Ureter (tissue), 1 donor: ENCODE measurements at places on chromosomes 2 and 18. TPM values are rescaled to one million over a fixed set of nuclear protein-coding genes. Genes with fewer than 3 reads are reported as not detected.

The SCN7A gene
- 5.0 TPM for total RNA-seq

DNA sequence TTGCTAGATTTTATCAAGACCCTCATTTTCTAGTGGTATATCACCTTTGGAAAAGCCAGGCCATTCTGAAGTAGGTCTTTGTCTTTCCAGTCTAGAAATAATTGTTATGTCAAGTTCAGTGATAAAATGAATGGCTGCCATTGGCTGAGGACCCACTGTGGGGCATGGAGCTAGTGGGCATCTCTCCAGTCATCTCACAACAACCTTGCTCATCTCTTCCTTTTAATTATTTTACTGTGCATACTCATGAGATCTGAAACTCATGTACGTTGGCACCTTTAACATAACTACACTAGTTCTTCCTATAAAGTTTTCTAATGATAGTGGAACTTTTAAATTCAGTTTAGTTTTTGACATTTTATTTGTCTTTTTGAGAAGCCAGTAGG lies 240.9 kb downstream of the SLC8A1 start:
- DNase-seq = no peak

The BIN1 gene
- total RNA-seq = 51.6 TPM

DNA sequence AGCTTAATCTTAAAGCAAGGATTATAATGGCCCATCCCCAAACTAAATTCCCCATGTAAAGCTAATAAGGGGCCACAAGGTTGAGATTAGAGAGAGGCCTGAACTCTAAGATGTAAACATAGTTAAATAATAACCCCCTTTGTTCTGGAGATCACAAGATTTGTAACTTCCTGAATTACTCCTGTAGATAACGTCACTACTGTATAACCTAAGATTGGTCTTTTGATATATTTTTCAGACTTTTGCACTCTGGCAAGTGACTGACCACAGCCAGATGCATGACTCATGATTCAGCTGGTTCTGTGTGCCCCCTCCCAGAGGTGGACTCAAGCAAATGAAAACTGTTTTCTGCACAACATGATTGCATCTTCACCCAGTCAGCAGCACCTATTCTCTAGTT lies 686.0 kb upstream of the DDX18 start:
- DNase-seq = no peak

The CEBPZ gene
- total RNA-seq = 52.0 TPM

The LRATD1 gene
- 27.5 TPM for total RNA-seq

DNA sequence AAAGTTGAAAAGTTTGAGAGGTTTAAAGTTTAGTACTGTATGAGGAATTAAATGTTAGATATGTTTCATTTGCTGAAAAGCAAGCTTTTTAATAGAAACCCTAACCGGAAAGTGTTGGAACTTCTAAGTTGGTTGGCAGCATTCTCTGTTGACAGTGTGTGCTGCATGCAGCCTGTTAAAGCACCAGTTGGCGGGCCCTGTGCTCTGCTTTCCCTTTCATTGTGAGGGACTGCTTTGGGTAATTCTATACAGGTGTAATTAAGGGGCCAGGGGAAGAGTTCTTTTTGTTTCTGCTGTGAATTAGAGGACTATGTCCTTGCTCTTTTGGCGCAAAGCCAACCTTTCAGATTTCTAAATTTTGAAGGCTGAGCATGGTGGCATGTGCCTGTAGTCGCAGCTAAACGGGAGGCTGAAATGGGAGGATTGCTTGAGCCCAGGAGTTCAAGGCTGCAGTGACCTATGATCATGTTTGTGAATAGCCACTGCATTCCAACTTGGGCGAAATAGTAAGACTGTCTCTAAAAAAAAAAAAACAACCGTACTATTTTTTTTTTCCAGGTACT lies 20.1 kb downstream of the PLEKHB2 start:
- no peak for DNase-seq

The DHRS9 gene
- 1.1 TPM for total RNA-seq

DNA sequence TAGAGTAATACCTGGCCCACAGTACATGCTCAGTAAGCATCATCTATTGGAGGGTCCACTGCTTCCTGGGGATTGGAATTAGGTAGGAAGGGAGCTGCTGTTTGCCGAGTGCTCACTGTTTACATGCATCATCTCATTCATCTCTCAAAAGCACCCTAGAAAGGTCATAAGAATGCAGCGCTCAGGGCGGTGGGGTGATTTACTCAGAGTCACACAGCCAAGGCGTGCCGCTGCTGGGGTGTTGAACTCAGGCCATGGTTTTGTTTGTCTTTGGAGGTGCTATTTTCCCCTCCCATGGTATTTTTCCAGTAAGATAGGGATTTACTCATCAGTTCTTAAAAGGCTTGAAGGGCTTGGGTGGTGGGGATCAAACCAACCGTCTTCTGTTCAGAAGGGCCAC lies 227.5 kb downstream of the LDLRAD4 start:
- DNase-seq = peak; percentile 17

DNA sequence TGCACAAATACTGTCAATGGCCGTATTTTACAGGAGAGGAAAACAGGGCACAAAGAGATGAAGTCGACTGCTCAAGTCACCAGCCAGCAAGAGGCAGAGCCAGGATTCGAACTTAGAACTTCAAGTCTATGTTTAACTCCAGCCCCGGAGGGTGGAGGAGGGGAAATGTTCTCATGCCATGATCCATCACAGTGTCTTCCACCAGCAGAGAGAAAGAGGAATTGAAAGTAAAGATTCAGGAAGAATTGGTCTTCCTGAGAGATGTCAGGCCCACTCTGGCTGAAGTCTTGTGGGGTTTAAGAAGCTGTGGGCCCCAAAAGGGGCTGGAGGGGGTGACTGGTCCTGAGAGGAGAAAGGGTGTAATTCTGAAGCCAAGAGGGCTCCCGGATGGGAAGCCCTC lies 260.0 kb downstream of the TNS1 start:
- peak; percentile 24 for DNase-seq

GRCh38 chr2:220318037-220318436 lies 690.6 kb downstream of the SLC4A3 start:
- no peak for DNase-seq

DNA sequence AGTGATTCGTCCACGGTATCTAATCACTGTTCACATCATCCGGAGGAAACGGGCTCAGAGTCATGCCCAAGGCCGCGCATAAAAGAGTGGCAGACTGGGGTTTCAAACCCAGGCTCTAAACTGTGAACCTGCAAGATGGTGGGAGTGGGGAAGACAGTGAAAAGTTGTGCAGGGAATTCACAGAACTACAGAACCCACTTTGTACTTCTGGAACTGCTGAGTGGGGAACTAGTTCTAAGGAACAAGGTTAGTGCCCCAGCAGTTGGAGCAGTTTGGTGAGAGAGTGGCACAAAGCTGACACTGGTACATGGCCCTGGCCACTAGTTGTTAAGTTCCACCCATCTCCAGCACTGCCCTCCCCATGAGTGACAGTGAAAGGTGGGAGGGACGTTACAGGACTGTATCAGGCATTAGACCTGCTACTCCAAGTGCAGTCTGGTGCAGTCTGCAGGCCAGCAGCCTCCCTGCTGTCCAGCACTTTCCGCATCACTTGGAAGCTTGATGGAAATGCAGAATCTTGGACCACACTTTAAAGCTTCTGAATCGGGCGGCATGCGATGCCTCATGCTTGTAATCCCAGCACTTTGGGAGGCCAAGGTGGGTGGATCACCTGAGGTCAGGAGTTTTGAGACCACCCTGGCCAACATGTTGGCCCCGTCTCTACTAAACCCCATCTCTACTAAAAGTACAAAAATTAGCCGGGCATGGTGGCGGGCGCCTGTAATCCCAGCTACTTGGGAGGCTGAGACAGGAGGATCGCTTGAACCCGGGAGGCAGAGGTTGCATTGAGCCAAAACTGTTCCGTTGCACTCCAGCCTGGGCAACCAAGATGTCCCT lies 47.3 kb downstream of the C2orf42 start:
- DNase-seq = peak; percentile 75

The RANBP2 gene
- 88.2 TPM for total RNA-seq

GRCh38 chr2:10058251-10059015 lies 15.1 kb downstream of the KLF11 start:
- no peak for DNase-seq

- DNase-seq = no peak
Measured at GRCh38 chr2:147451902-147452515, 392.8 kb upstream of the ACVR2A start.

The RAPGEF4 gene
- 18.6 TPM for total RNA-seq

DNA sequence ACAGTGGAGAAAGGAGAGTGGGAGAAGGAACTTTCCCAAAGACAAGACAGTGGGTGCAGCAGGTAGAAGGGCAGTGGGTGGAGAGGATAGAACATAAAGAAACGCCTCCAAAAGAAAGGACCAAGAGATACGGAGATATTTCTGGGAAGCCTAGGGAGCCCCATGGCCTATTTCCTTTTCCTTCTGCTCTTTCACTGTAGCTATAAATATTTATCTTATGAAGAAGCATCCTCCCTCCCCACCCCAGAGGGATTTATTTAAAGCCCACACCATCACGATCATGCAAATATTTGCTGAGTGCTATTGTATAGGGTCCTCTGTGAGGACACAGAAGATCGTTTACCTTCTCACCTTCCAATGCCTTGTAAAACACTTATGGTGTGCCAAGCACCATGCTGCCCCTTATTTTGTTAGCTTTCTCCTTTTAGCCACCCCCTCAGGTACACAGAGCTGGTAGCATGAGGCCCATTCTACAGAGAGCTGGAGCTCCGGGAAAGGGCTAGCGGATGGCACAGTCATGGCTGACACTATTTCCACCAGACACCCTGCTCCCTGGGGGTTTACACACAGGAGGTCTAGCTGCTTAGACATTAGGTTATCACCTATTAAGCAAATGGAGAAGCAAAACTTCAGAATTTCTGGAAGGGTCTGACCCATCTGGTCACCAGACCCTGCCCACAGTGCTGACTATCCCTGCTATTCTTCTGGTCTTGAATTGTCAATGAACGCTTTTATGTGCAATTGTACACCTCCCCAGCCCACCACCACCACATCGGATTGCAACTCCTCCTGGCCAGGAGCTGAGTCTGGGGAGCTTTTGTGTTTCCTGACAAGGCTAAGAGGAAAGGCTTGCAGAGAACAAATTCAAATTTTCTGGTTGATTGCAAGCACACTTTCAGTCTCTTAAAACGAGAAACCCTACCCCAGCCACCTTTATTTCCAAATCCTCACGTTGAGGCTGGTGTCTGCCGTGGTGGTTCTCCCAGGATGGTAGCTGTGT lies 91.8 kb upstream of the KLF7 start:
- no peak for DNase-seq

- DNase-seq = no peak
Measured at GRCh38 chr2:219484343-219485200, 14.1 kb upstream of the GMPPA start.

The OSR1 gene
- total RNA-seq = 34.7 TPM

DNA sequence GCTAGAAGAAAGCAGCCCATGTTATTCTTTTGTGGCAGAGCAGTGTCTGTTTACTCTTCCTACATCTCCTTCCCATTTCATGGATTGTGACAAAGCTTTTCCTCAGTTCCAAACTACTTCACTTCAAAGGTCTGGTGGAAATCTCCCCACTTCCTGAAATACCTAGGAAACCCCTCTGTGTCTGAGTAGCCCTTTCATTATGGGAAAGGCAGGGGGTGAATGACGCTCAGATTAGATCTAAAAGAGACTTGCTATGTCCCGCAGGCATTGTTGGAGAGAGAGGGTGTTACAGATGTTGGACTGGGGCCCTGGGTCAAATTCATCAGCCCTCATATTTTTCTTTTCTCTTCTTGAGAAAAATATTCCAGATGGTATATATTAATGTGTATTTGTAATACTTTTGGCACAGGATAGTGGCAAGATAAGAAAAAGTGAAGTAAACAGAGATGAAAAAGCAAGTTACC lies 675.0 kb downstream of the IRS1 start:
- no peak for DNase-seq

GRCh38 chr2:133377021-133377481 lies 191.2 kb downstream of the NCKAP5 start:
- DNase-seq = no peak

GRCh38 chr18:33733376-33733775 lies 155.4 kb downstream of the ASXL3 start:
- no peak for DNase-seq

The KIF1A gene
- total RNA-seq = 1.2 TPM

DNA sequence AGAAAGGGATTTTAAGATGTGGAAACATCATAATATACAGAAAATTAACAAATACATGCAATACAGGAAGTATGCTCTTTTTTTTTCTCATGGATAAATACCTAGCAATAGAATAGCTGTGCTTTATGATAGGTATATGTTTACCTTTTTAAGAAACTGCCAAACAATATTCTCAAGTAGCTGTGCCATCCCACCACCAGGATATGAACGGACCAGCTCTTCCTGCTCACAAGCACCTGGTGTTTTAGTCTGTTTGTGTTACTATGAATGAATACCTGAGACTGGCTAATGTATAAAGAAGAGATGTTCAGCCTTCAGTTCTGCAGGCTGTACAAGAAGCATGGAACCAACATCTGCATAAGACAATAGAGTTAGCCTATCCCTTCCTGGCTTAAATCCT lies 19.9 kb upstream of the UGT1A8 start:
- DNase-seq = no peak

DNA sequence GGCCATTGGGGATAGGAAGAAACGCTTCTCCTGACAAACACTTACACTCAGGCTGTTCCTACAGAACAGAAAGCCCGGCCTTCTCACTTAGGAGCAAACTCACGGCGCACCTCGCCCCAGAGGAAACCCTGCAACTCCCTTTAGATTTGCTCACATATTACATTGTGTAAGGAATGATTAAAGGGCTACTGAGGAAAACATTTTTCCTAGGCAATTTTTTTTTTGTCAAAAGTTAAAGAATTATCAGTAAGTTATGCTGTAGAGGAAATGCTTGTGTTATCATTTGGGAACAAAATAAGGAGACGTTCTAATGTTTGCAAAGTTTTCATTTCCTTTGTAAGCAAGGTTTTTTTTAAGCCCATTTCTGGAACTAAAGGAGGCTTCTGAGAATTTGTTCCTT lies 264.1 kb downstream of the HDAC4 start:
- DNase-seq = no peak
